ENCODE measurements at places on chromosomes 1 and 21. TPM values are rescaled to one million over a fixed set of nuclear protein-coding genes. Genes with fewer than 3 reads are reported as not detected.

The FAM43B gene
- 2.8 TPM for total RNA-seq

The GNG4 gene
- 15.4 TPM for total RNA-seq

The SPATA6 gene
- total RNA-seq = 2.2 TPM

The THEMIS2 gene
- 0.53 TPM for total RNA-seq

The C1orf141 gene
- not detected for total RNA-seq

The CLEC20A gene
- total RNA-seq = not detected

The CLCA4 gene
- total RNA-seq = not detected

The KCNJ6 gene
- 4.9 TPM for total RNA-seq

The RNF186 gene
- total RNA-seq = not detected

The OXCT2 gene
- 0.61 TPM for total RNA-seq

The ZSCAN20 gene
- 1.6 TPM for total RNA-seq

The IGSF9 gene
- 0.15 TPM for total RNA-seq

The PTCH2 gene
- 0.23 TPM for total RNA-seq

The MPZL1 gene
- total RNA-seq = 111 TPM

The FCRL5 gene
- total RNA-seq = not detected

The RORC gene
- total RNA-seq = 0.05 TPM

The SMCP gene
- not detected for total RNA-seq

The ARHGEF2 gene
- total RNA-seq = 33.7 TPM

The FAM229A gene
- total RNA-seq = 3.6 TPM

The TRIM45 gene
- total RNA-seq = 1.6 TPM

The SLC30A7 gene
- 8.6 TPM for total RNA-seq

The FCRL4 gene
- total RNA-seq = not detected

The CNIH3 gene
- 0.69 TPM for total RNA-seq

The ACTL8 gene
- 1.7 TPM for total RNA-seq

The BSND gene
- not detected for total RNA-seq

The ASPM gene
- total RNA-seq = 17.6 TPM

The F3 gene
- 9.6 TPM for total RNA-seq

The UBE2U gene
- not detected for total RNA-seq

The TMPRSS15 gene
- total RNA-seq = not detected

The FAM163A gene
- total RNA-seq = not detected

The TTC39A gene
- 2.9 TPM for total RNA-seq

The ZNF695 gene
- 2.5 TPM for total RNA-seq

The SLAMF1 gene
- total RNA-seq = not detected

The PSMG1 gene
- 86.4 TPM for total RNA-seq

The CKS1B gene
- 345 TPM for total RNA-seq

The ZNF697 gene
- 1.7 TPM for total RNA-seq

The MATN1 gene
- 0.02 TPM for total RNA-seq

The ARHGEF16 gene
- 5.2 TPM for total RNA-seq

The RNF207 gene
- 13.8 TPM for total RNA-seq

The F5 gene
- 0.25 TPM for total RNA-seq

The IER5 gene
- total RNA-seq = 38.3 TPM

The BRINP3 gene
- not detected for total RNA-seq

The IPO9 gene
- total RNA-seq = 24.6 TPM

The RRP1B gene
- total RNA-seq = 34.2 TPM

The SLC1A7 gene
- not detected for total RNA-seq

The CD52 gene
- total RNA-seq = not detected

The RIPPLY3 gene
- total RNA-seq = 0.39 TPM

The LAMC1 gene
- 104 TPM for total RNA-seq

The MYOG gene
- not detected for total RNA-seq
